Astrocyte of the cerebellum (primary cell): ENCODE measurements at places on chromosomes 5 and 9.

GRCh38 chr9:124005029-124005771 lies 6.4 kb upstream of the LHX2 start:
- DNase-seq: no peak

GRCh38 chr9:77562019-77562748 lies 85.9 kb downstream of the GNA14 start:
- no peak for DNase-seq

- no peak for DNase-seq
These were observed 124.6 kb upstream of the TAF11L2 start for GRCh38 chr5:17373406-17373805.

- DNase-seq: peak; percentile 99
These were observed 48.6 kb downstream of the NR2F1-AS1 start for GRCh38 chr5:93532370-93532769.

DNA sequence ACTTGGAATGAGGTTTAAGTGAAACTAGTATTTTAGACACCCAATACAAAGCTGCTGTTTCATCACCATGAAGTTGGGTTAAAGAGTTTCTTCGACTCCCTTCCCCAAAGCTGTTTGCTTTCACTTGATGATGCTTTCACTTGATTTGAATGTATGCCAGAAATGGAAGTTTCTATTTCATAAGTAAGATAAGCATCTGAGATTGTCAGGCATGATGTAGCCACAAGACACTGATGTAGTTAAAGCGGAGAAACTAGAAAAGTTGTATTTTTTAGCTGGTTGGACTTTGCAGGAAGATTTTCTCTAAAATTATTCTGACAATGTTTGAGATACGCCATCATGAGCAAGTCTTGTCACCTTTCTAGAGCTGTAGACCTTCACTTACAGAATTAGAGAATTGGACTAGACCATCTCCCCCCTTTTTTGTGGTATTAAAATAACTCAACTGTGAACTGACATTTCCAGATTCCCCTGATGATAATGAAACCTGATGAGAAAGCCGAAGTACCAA lies 20.0 kb downstream of the MOCS2 start:
- no peak for DNase-seq

DNA sequence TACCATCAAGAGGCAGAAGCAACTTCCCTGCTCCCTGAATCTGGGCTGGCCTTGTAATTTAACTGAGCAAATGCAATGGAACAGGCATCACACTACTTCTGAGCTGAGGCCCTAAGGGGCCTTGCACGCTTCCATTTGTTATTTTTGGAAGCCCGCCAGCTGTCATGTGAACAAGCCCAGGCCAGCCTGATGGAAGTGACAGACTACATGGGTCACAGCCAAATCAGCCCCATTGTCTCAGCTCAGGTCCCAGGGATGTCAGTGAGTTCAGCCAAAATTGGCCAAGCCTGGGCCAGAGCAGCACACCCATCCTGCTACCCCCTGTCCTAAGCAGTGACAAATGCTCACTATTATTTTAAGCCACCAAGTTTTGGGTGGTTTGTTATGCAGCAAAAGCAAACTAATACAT lies 72.8 kb downstream of the PRRT1B start:
- DNase-seq: no peak

DNA sequence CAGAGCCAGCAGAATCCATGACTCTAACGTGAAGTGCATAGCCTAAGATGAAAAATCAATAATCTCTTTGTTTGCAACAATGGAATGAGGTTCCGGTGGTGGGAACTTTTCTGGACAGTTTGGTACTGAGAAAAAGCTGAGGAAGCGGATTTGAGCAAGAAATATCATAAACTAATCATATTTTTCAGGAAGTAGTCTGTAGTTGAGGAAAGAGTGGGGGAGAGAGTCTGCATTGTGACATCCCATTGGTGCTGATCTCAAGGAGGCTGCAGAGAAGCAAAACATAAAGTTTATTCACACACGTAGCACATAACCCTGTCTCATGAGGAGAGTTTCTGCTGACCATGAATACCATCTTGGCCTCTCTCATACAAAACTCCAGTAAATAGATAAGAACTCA lies 15.8 kb upstream of the FCHO2 start:
- DNase-seq: no peak

GRCh38 chr5:58348996-58349728 lies 110.7 kb downstream of the PLK2 start:
- DNase-seq: no peak

DNA sequence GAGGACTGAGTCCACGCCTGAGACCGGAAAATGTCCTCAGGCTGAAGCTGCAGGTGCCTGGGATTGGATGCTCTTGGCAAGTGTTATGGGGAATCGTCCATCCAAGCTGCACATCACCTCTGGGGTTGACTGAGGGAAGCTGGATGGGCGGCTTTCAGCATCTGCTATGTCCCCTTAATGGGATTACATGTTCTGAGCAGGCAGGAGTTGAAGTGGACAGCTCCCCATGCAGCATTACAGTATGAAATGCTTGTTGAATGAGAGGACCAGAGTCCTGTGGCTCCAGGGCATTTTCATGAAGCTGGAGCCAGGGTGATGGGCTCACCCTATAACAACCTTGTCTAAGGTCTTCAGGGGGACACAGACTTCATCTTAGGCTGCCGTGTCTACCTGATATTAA lies 270.9 kb downstream of the HSPA4 start:
- DNase-seq: no peak

GRCh38 chr9:132866898-132867297 lies 11.2 kb downstream of the AK8 start:
- DNase-seq: no peak

DNA sequence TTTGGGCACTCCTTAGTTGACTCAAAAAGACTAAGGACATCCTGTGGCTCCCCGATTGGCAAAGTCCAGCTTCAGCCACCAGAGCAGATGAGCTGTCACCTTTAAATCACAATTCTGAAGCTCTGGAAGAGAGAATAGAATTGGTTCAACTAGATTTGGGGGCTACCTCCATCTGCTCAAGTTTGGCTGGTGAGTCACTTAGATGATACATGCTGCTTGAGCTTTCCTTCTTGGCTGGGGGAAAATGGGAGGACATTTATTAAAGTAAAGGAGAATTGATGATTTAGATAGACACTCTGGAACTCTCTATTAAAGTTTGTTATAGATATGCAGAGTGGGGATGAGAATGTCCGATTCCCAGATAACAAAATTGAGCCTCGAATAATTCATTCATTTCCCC lies 30.0 kb upstream of the GRIA1 start:
- DNase-seq: no peak

DNA sequence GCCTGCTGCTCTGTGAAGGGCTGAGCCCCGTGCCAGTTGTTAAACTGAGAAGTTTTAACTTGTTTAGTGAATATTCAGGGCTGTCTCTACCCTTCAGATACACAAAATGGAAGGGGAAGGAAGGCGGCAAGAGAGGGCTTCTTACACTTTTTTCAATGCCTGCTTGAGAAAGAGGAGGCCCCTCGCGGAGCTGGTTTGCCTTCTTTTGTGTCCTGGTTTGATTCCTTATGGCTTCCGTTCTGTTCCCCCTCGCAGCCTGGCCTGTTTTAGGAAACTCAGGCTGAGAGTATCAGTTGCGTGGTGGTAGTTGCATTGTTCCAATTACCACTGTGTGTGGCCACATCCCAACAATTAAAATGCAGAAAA lies 1.0 kb downstream of the FAM53C start:
- no peak for DNase-seq

GRCh38 chr5:173294673-173295320 lies 33.4 kb downstream of the STC2 start:
- no peak for DNase-seq

GRCh38 chr5:23389291-23390101 lies 117.9 kb upstream of the PRDM9 start:
- DNase-seq: no peak

GRCh38 chr5:91150234-91150633 lies 232.9 kb downstream of the ARRDC3 start:
- no peak for DNase-seq

DNA sequence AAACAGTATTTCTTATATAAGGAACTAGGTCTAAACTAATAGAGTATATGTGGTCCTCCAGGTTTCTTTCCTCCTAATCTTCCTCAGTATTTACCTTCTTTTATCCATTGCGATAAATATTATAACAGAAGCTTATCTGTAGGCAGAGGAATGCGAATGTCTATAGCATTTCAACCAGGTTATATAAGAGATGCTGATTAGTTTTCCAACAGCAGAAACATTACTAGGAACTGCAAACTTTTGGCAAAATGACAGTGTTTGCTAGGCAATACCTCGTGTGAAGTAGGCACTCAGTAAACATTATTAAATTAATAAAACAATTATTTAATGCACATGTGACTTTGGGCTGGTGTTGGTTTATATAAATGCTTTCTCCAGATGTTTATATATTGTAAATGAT lies 206.5 kb downstream of the GABRB2 start:
- DNase-seq: no peak

DNA sequence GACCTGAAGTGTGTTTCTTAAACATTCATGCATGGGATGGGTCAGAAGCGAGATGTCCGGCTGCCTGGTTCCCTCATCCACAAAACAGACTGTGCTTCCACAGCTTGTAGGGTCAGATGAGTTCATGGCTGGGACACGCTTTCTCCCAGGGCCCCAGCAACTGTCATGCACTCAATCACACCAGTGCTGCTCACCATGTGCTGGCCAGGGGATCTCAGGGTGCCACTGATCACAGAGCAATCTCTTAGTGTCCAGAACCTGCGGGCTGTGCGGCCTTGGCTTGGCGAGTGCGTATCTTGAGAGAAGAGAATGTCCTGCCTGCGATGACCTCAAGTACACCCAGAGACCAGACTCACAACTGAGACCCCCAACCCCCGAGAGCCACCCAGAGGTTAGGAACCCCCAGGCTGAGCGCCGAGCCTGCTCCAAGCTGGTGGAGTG lies 26.0 kb upstream of the FCN2 start:
- no peak for DNase-seq

DNA sequence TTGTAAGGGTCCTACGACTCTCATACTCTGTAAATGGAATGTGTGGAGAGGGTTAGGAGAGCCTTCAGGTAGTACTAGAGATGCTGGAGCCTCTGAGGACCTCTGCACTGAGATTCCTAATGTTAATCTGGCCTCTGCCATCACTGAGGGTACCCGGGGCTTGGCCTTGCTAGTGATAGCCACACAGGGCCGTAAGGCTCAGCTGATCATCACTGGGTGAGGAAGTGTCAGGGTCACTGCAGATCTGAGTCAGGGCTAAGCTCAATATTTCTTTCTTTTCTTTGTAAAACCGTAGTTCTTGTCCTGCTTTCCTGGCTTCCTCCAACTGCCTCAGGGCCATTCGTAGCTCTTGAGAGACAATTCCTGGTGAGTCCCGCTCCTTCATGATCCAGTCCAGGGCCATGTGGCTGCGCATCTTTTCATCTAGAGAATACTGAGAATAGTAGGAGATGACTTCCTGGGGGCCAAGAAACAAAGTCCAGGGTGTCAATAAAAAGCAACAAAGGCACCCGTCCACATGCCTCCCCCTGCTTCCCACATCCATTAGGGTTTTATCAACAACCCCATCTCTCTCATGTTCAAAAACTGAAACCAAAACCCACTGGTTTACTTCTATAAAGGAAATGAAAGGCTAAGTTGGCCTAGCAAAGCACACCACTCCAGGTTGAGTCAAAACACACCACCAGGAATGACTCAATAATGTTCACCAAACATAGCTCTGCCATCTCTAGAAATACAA lies 47.7 kb downstream of the LIX1 start:
- no peak for DNase-seq

DNA sequence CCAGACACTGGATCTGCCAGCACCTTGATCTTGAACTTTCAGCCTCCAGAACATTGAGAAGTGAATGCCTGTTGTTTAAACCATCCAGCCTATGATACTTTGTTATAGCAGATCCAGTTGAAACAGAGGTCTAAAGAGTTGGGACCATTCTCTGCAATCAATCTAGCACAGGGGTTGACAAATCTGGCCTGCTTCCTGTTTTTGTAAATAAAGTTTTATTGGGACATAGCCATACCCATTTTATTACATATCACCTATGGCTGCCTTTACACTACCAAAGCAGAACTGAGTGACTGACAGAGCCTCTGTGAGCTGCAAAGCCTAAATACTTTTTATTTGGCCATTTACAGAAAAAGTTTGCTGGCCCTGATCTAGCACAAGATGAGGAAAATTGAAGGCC lies 62.0 kb downstream of the BARX1 start:
- DNase-seq: no peak

DNA sequence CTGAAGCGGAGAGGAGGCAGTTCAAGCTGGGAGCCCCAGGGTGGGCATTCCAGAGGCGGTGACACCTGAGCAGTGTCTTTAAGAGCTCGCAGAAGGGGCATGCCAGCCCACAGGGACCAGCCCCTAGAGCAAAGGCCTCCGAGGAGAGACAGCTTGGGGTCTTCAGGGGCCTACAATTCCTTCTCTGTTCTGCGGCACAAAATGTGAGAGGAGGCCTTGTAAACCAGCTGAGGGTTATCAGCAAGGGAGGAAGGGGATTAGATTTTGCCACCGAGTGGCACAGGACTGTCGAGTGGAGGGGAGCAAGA lies 505 bp upstream of the SIGMAR1 start:
- no peak for DNase-seq

DNA sequence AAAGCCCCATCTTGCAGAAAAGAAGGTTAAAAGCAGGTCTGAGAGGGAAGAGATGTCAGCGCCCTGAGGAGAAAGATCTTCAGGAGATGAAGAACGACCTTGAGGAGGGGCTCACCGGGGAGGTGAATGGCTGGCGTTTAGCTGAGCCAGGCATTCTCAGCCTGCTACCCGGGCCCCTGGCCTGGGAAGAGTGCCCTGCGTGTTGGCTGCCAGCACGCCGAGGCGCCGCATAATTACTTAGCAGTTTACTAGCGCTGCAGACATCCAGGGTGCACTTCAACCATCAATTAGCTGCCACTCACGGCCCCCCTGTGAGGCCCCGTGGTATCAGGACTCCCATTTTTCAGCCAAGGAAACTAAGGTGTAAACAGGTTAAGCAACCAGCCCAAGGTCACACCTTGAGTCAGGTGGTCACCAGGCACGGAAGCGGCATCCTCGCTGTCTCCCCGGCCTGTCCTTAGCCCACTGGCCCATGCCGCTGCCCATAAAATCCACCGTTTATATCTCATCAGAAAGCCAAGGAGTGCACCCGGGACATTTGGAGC lies 551.9 kb downstream of the BNC2 start:
- no peak for DNase-seq

- no peak for DNase-seq
These were observed 18.7 kb upstream of the OR13D1 start for GRCh38 chr9:104675611-104676010.

GRCh38 chr9:99445371-99445891 lies 223.3 kb downstream of the SEC61B start:
- DNase-seq: peak; percentile 29

GRCh38 chr5:158880483-158881001 lies 219.2 kb downstream of the EBF1 start:
- DNase-seq: no peak

GRCh38 chr5:2783223-2783622 lies 31.7 kb upstream of the IRX2 start:
- no peak for DNase-seq
